ENCODE measurements at places on chromosomes 11 and 22.

- DNase-seq = no peak
These were observed 48.4 kb downstream of the NOX4 start for GRCh38 chr11:89442801-89443200.

DNA sequence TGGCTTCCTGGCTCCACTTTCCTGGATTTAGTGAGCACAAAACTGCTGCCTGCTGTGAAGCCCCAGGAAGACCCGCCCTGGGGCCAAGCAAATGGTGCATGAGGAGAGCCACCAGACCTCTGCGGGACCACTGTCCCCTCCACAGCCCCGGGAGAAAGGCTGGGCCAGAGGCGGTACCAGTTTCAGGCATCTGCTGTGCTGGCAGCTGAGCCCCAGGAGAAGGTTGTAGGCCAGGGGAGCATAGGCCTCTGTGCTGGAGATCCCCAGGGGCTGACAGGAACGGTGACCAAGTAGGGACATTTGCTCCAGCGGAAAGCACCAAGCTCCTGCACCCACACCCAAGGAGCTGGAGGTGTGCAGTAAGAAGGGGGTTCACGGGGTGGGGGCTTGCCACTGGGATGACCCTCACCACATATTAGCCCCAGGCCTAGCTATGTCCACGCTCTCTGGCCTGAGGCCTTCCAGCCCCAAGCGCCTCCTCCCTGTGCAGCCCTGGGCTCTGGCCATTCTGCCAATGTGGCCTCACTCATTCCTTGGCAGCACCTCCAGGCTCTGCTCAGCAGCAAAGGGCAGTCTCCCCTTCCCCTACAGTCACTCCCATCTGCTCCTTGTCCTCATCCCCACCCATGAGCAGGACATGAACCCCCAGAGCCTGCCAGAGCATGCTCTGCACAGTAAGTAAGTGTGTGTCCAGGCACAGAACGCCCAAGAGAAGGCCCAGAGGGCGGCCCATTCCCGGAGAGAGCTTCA is 24.0 kb upstream of the COMT start:
- no peak for DNase-seq

- no peak for DNase-seq
These were observed 189.7 kb upstream of the BLID start for GRCh38 chr11:122305426-122306320.

GRCh38 chr11:85718991-85719807 is 33.2 kb upstream of the CCDC89 start:
- DNase-seq = no peak
